ENCODE measurements at places on chromosomes 6 and 20.

- DNase-seq = peak; percentile 36
These were observed 47.8 kb downstream of the GMPR start for GRCh38 chr6:16286151-16286522.

DNA sequence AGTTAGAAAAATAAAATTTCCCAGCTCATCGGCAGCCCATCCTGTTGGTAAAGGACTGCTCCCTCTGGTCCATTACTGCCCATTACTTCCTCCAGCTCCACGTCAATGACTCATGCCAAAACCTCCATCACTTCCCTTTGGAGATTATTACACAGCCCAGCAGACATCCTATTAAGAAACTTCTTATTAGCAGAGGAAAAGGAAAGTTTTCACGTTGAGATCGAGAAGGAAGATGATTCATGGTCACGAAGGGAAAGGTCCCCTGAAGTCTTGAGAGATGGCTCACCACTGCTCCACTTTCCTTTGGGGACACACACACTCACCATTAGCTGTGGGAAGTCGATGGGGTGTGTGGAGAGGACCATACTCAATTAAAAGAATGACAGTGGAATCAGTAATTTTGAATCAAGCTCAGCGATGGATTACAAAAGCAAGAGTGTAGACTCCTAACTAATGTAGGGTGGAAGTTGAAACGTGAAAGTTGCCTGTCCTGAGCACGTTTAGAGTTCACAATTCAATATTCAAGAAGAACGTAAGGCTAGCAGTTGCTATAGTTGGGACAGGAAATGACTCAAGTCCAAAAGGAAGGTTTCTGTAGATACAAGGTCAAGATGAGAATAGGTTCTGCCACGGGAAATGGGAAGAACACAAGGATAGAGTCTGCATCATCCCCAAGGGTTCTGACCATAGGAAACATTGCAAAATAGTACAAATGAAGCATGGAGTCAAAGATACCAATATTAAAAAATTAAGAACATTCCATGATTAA lies 21.6 kb downstream of the SASH1 start:
- peak; percentile 94 for DNase-seq

DNA sequence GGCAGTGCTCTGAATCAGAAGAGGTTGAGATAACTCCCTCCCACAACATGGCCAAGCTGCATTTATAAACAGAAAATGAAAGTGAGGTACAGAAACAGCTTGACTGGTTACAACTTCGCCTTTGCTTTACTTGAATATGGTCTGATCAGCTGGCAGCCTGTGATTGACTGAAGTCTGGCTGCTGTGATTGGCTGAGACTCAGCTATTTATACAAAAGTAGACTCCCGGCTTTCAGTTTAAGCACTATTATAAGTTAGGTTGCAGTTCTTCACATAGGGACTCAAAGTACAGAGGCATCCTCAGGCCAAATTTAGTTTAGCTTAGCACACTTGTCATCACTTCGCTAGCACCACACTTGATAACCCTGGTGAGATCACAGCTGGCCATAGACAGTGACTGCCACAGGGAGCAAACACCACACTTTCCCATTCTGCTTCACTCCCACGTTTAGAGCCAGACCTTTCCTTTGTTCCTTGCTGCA lies 362.6 kb downstream of the EPM2A start:
- DNase-seq = peak; percentile 65

GRCh38 chr20:35571555-35571954 lies 29.7 kb downstream of the ERGIC3 start:
- no peak for DNase-seq

GRCh38 chr20:37627060-37627766 lies 66.6 kb upstream of the CTNNBL1 start:
- DNase-seq = peak; percentile 50

DNA sequence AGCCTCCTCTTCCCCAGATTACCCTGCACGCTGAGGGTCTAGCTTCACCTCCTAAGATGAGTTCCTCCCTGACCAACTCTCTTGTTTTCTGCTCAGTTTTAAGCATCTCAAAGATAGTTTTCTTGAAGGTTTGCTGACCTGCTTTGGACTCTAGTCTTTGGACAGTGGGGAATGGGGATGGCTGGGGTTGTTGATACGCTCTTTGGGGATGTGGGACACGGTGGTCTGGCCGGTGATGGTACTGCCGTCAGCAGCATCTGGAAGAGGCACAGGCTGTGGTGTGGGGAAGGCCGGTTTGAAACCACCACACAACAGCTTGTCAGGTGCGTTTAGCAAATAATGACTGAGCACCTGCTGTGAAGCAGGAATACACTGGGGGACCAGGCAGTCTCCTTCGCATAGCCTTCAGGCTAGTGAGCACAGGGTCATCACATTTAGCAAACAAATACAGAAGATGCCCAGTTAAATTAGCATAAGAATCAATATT lies 94.1 kb downstream of the TMEM242 start:
- no peak for DNase-seq

- peak; percentile 90 for DNase-seq
These were observed 50.9 kb downstream of the SNRNP48 start for GRCh38 chr6:7640607-7641577.

GRCh38 chr6:156068881-156069280 lies 613.2 kb upstream of the NOX3 start:
- DNase-seq = no peak

DNA sequence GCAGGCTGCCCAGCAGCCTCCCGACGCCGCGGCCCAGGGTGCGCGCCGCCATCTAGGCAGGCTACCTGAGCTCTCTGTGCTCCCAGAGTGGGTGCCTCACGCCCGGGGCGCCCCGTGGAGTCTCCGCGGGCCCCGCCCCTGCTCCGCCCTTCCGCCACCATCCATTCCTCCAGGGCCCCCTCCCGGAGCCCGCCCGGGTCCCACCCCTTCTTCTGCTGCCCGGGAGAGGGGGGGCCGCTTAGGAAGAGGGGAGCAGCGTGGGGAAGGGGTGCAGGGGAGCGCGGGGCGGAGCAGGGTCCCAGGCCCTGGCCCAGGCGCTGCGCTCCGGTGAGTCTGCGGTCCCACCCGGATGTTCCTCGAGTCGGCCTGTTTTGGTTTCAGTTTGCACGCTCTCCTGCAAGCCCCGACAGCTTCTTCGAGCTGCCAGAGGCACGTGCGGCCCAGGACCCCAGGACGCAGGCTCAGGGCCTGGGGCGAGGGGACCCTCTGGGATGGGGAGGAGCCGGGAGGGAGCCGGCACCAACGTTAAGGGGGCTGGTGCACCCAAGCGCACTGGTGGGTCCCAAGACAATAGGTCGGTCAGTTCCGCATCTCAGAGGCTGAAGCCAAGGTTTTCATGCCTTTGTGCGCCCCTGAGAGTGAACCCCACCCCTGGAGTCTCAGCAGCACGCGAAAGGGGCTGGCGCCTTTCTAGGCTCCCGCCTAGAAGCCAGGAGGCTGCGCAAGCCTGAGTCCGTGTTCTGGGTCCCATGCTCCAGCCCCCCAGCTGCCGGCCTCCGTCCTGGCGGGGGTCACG lies at the start of gene ACSS1:
ACSS1 (minus strand) TSS at position 89 of the 796 bp plus-strand sequence; CDS start at position 52, 37 bp downstream.
- no peak for DNase-seq

GRCh38 chr6:163415620-163416556 lies 1.4 kb downstream of the QKI start:
- peak; percentile 56 for DNase-seq

GRCh38 chr6:124974771-124975377 lies 12.6 kb downstream of the RNF217 start:
- DNase-seq = no peak

DNA sequence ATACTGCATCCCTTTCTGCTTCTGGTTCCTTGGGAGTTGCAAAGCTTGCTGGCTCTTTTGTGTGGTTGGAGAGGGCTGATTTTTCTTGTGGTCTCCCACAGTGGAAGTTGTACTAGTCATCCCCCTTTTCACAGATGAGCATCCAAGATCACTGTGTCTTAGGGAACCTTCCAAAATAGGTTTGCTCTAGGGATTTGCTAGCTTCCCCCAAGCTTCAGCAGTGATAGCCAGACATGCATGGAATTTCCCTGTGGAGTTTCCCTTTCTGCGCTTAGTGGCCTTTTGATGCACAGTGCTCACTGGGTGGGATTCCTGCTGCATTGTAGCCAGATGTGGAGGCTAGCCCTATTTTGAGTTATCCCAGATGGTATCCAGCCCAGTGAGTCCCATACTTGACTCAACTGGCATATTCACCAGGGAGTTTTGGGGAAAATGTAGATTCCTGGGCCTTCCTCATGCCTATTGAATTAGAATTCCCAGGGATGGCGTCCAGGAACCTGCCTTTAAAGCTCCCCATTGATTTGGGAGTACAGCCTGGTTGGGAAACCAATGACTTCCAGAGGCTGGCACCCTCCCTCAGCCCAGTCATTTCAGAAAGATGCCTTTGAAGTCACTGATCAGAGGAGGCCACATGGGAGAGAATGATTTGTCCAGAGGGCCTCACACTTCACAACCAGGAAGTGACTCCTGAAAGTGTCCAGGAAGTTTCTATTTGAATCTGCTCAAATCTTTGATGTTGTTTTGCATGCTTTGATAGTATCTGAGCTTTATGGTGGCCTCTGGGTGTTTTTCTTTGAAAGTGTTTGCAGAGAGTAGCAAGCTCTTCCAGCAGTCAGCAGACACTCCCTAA lies 25.9 kb downstream of the PPARD start:
- peak; percentile 83 for DNase-seq

GRCh38 chr6:29462022-29462421 lies 5.1 kb downstream of the OR2H1 start:
- DNase-seq = no peak

DNA sequence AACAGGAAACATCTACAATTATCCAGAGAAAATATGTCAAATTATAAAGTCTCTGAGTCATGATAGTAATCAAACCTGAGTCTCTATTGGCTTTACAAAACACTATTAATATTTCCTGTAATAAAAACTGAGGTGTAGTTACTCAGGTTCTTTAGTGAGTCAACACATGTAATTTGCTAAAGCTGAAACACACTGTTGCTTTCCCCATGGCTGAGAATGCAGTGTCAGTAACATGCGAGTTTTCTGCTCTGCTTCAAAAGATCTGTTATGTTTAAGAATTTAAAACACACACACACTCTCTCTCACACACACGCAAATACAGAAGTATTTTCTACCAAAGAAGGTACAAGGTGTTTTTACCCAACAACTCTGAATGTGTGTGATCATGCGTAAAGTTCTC lies 38.6 kb downstream of the ATXN1 start:
- no peak for DNase-seq

DNA sequence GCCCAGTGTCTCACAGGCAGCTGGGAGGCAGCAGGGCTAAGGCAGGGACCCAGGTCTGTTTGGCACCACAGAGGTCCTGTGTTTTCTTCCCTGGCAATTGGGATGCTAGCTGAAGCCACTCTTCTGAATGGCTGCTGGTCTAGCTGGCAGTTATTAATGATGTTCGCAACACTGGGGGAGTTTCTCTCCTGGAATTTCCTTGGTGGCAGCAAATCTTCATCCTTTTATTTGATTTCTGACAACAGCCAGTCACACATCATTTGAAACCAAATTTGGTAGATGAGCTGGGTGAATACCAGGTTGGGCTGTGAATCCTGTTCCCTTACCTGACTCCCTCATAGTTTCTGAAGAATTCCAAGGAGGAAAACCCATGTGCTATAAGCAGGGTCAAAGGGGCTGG lies 40.8 kb upstream of the SLC4A11 start:
- DNase-seq = no peak

DNA sequence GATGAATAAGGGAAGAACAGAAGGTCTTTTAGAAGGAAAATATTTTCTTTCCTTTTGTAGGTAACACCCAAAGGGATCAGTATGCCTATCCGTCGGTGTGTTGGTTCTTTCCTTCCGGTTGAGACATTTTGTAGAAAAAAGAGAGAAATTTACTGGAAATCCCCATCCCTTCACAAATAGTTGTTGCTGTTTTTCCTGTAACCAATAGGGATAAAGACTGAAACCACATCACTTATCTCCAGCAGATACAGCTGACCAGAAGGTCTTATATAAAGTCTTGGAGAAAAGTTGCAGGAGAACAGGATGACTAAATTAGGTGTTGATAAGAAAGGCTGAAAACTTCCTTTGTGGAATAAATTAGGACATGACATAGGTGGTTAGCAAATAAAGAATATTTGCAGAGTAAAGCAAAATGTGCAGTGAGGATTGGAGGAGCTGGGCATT lies 14.8 kb upstream of the HLA-DRB1 start:
- peak; percentile 20 for DNase-seq

Measured in fibroblast of mammary gland (primary cell).